Stimulated activated naive CD4-positive, alpha-beta T cell treated with Interleukin-2 at 50 U/mL for 16 hours (primary cell): ENCODE measurements at places on chromosomes 16 and 17.

- DNase-seq = no peak
Observed at GRCh38 chr16:87841340-87842208, 27.7 kb downstream of the SLC7A5 start.

DNA sequence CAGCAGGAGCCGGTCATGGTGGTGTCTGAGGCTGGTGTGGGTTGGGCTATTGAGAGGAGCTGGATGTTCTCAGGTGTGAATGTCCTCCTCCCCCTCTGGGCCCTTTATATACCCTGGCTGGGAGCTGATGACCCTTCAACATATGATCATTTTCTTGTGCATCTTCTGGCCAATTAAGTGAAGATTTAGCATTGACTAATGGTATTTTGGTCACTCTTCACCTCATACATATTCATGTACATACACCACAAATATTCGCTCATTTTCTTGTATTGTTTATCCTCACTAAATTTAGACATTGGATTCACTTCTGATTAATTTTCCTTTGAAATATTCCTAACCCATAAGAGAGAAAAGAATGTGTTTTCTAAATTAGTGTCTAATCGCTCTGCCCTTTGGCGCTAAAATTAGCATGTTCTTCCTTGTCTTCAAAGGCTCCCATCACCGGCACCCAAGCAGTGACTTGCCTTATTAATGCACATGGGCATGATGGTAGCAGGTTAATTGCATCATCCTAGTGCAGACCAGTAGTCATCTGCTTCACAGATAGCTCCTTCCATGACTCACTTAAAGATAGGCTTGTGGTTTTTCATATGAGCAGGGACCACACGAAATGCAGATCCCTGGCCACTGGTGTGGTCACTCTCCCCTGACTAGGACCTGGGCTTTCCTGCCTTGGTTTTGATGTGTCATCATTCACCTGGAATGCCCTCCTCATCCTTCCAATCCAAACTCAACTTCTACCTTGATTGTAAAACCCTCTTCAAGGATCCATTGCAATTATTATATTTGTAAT, at the start of gene KRTAP2-4:
KRTAP2-4 (minus strand) TSS at position 51 of the 796 bp plus-strand sequence; CDS start at position 17, 34 bp downstream.
- DNase-seq = no peak

- DNase-seq = no peak
Observed at GRCh38 chr16:56625943-56626654, 518 bp downstream of the MT1E start.

GRCh38 chr16:69056421-69056820, 49.0 kb upstream of the HAS3 start:
- no peak for DNase-seq

DNA sequence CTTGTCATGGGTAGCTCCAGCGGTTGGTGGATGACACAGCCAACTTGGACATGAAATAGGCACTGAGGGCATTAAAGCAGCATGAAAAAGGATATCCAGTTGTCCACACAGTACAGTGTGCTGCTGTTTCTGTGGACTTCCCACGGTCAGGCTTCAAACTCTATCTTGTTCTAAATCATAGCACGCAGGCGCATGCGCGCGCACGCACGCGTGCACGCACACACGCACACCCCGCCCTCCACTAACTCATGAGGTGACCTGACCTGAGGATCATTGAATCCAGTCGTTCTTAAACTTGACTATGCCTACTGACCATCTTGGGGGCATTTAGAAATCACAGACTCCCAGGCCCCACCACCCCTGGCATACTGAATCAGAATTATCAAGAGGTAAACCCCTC, 361.4 kb downstream of the CA10 start:
- DNase-seq = no peak

DNA sequence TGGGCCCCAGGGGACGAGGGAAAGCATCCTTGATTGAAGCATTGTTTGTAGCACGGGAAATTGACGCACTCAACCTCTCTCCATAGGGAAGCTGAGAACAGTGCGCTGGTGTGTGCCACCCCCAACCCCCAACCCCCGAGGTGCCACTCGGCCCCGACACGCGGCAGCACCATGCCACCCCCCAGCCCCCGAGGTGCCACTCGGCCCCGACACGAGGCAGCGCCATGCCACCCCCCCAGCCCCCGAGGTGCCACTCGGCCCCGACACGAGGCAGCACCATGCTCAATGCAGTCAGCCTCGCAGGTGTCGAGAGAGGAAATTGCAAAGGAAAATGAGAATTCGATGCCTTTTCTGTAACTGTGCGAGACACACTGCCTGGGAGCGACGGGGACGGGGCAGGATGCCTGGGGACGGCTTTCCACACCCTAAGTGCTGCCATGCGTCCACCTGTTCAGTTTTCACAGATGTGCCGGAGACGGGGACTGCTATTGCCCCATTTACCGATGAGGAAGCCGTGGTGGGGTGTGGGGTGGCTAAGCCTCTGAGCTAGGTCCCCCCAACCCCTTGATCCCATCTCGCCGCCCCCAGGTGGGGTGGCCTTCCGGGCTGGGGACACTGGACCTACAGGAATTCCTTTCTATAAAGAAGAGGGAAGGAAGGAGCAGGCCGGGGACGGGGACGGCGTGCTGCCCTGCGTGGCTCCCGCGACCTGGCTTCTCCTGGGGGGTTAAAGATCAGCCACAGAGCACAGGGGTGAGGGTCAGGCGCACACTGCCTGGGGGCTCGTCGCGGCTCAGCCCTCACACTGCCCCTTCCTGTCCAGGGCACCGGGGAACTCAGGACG, 9.8 kb downstream of the CBFA2T3 start:
- no peak for DNase-seq
